ENCODE measurements at places on chromosomes 6 and 20.
A peak's percentile ranks its signal among the peaks of the same experiment; 100 is the strongest.

- no peak for DNase-seq
These were observed 135.0 kb upstream of the SLC35B3 start for GRCh38 chr6:8570256-8570920.

- DNase-seq, result no peak
These were observed 144.0 kb downstream of the CCDC170 start for GRCh38 chr6:151637814-151638213.

- peak; percentile 33 for DNase-seq
These were observed 3.4 kb upstream of the TMEM14C start for GRCh38 chr6:10719296-10719963.

DNA sequence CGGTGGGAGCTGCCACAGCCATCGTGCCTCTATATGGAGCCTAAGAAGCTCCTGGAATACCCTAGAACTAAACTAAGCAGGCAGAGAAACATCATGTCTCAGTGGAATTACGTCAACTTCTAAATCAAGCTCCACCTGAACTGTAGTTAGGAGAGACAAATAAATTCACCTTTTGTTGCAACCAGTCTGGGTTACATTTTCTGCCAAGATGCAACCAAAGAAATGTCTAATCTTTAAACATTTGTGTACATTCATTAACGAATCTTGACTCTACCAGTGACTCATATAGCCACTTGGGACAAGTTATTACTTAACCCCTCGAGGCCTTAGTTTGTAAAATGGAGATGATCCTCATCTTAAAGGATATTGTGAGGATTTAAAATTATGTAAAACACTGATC is 8.9 kb downstream of the PTPRK start:
- DNase-seq, result peak; percentile 48

GRCh38 chr6:165096209-165096608 is 213.2 kb downstream of the C6orf118 start:
- no peak for DNase-seq

All from fibroblast of skin of right quadriceps (primary cell).